ENCODE measurements at places on chromosomes 6 and 20. TPM values are rescaled to one million over a fixed set of nuclear protein-coding genes. Genes with fewer than 3 reads are reported as not detected.

- no peaks in the 10 kb centered on the region for H3K36me3 ChIP-seq
- H3K27me3 ChIP-seq, result no peaks in the 10 kb centered on the region
- no peaks in the 10 kb centered on the region for H3K4me1 ChIP-seq
- H3K27ac ChIP-seq, result no peak overlapping the region
Observed at GRCh38 chr6:25829375-25829774, 2.5 kb downstream of the SLC17A1 start.

Gene MEP1A
- under 0.01 TPM for total RNA-seq

- DNase-seq, result no peak
- H3K4me3 ChIP-seq, result no peak overlapping the region
- H3K36me3 ChIP-seq, result no peaks in the 10 kb centered on the region
- no peaks in the 10 kb centered on the region for H3K27me3 ChIP-seq
- H3K27ac ChIP-seq, result peak overlapping the region; percentile 74
- H3K4me1 ChIP-seq, result peaks cover 6% of the 10 kb centered on the region
Observed at GRCh38 chr20:50787181-50787580, 7.7 kb upstream of the BCAS4 start.

Gene RAD21L1
- total RNA-seq, result not detected

- H3K27ac ChIP-seq, result no peak overlapping the region
- no peaks in the 10 kb centered on the region for H3K4me1 ChIP-seq
- H3K27me3 ChIP-seq, result no peaks in the 10 kb centered on the region
- H3K36me3 ChIP-seq, result no peaks in the 10 kb centered on the region
Observed at GRCh38 chr20:57570145-57570850, 9.4 kb downstream of the PCK1 start.

- no peaks in the 10 kb centered on the region for H3K36me3 ChIP-seq
- no peaks in the 10 kb centered on the region for H3K4me1 ChIP-seq
- H3K27ac ChIP-seq, result no peak overlapping the region
- no peak for DNase-seq
- H3K27me3 ChIP-seq, result no peaks in the 10 kb centered on the region
Observed at GRCh38 chr20:2323051-2323450, 27.2 kb downstream of the TGM3 start.

Gene DLK2
- 1.9 TPM for total RNA-seq

DNA sequence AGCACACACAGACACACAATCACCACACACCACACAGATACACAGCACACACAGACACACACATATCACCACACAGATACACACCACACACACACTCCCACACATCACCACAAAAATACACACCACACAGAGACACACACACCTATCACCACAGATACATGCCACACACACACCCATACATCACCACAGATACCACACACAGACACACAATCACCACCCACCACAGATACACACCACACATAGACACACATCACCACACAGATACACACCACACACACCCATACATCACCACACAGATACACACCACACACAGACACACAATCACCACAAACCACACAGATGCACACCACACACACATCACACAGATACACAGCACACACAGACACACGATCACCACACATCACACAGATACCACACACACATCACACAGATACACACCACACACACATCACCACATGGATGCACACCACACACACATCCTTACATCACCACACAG, 74.0 kb downstream of the GRM4 start:
- DNase-seq, result no peak
- no peaks in the 10 kb centered on the region for H3K27me3 ChIP-seq
- no peak overlapping the region for H3K27ac ChIP-seq

Gene C20orf144
- not detected for total RNA-seq

GRCh38 chr6:62283796-62284411, 2.1 kb downstream of the KHDRBS2 start:
- peaks cover 2% of the 10 kb centered on the region for H3K36me3 ChIP-seq
- no peak for DNase-seq
- no peaks in the 10 kb centered on the region for H3K27me3 ChIP-seq
- H3K27ac ChIP-seq, result no peak overlapping the region

Gene VSX1
- total RNA-seq, result not detected

Gene EEF1E1
- total RNA-seq, result 21.3 TPM

DNA sequence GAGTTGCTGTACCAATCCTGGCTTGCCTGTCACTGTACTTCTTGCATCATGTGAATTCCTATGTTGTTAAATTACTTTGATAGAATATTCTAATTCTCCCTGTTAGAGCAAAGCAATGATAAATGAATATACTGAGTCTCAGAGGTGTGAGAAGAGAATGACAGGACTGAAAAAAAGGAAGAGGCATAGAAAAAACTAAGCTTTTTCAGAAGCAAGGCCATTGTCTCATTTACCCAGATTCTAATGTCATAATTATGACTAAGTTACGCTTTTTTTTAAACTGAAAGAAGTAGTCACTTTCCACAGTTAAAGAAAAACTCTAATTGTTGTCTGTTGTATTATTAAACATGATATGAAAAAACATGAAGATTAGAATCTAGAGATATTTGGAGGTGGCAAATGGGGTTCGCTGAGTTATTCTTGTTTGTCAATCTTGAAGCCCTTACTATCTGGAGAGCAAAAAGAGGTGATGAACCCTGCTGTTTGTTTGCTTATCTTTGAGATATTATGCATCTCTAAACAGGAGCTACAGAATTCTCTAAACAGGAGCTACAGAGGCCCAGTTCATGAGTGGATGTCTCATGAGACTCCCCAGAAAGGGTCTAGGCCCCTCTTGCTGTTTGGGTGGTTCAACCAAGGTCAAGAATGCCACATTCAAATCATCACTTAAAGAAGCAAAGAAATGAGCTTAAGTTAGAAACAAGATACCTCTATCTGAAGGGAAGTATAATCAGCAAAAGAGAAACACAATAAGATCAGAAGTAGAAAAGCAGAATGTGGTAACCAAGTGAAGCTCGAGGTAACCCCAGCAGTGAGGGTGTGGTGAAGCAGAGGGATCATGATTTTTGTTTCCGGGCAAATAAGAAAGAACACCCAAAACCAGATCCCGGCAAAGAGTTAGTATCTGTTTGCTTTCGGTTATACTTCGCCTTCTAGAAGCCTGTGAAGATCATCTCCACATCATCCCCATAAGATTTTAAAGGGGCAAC, 33.3 kb upstream of the THEMIS start:
- no peaks in the 10 kb centered on the region for H3K36me3 ChIP-seq
- no peak for DNase-seq
- no peak overlapping the region for H3K4me3 ChIP-seq
- no peaks in the 10 kb centered on the region for H3K4me1 ChIP-seq
- H3K27me3 ChIP-seq, result no peaks in the 10 kb centered on the region

GRCh38 chr6:91720324-91720723, 1133.5 kb upstream of the MAP3K7 start:
- H3K4me1 ChIP-seq, result no peaks in the 10 kb centered on the region
- no peaks in the 10 kb centered on the region for H3K36me3 ChIP-seq
- no peak overlapping the region for H3K4me3 ChIP-seq
- no peaks in the 10 kb centered on the region for H3K27me3 ChIP-seq
- H3K27ac ChIP-seq, result no peak overlapping the region

GRCh38 chr20:11651138-11651537, 266.6 kb upstream of the BTBD3 start:
- H3K4me3 ChIP-seq, result no peak overlapping the region
- H3K36me3 ChIP-seq, result no peaks in the 10 kb centered on the region
- no peaks in the 10 kb centered on the region for H3K4me1 ChIP-seq
- H3K27ac ChIP-seq, result no peak overlapping the region

GRCh38 chr20:47117773-47118172, 223.1 kb downstream of the EYA2 start:
- H3K27ac ChIP-seq, result peak overlapping the region; percentile 65
- H3K4me1 ChIP-seq, result no peaks in the 10 kb centered on the region
- no peak overlapping the region for H3K4me3 ChIP-seq
- H3K36me3 ChIP-seq, result no peaks in the 10 kb centered on the region
- no peaks in the 10 kb centered on the region for H3K27me3 ChIP-seq
- DNase-seq, result no peak

DNA sequence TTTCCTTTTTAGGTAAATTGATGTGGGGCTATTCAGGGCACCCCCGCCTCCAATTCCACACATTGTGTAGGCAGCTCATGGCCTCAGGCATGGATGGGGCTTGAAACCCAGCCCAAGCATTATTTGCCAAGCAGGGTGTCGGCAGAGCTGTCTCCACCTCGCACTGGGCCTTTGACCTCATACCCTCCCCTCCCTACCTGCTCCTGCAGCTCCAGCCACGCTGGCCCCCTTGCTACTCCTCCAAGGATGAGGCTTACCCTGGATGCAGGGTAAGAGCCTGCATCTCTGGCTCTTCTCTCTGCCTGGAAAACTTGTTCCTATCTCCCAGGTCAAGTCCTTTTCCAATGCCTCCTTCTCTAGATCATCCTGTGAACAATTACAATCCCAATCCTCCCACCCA, 232.6 kb downstream of the SOD2 start:
- H3K36me3 ChIP-seq, result no peaks in the 10 kb centered on the region
- DNase-seq, result no peak
- no peaks in the 10 kb centered on the region for H3K27me3 ChIP-seq

DNA sequence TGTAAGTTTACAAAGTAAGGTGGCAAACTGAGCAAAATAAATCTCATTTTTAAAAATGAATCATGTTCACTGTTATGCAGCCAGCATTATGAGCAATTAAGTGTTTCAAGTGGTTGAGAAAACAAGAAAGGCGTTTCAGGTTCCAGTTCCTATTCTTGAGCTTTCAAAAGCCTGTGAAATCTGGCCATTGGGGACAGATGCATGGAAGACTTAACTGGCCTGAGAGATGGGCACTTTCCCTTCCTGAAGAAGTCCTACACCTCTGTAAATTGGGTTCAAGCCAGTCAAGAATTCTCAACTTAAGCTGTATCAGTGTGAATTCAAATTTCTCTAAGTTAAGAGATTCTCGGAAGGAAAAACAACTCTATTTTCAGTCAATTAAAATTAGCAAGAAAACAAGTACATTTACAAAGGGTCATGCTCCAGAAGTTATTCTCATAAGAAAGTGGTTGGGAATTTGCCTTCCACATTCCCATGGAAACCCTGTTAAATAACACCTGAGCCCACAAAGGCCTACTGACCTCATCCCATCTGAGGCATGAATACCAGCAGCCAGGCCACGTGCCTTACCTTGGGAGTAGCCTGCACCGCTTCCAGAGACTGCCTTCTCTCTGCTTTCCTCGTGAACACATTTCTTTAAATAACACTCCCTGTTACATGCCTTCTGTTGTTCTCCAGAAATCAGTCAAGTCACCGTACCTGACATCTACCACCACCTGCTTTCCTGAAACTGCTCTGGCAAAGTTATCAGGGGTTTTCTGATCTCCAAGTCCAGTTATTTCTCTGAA, 19.4 kb downstream of the MAP3K5 start:
- no peaks in the 10 kb centered on the region for H3K4me1 ChIP-seq
- no peak overlapping the region for H3K27ac ChIP-seq
- no peak for DNase-seq
- no peaks in the 10 kb centered on the region for H3K27me3 ChIP-seq
- H3K36me3 ChIP-seq, result no peaks in the 10 kb centered on the region

DNA sequence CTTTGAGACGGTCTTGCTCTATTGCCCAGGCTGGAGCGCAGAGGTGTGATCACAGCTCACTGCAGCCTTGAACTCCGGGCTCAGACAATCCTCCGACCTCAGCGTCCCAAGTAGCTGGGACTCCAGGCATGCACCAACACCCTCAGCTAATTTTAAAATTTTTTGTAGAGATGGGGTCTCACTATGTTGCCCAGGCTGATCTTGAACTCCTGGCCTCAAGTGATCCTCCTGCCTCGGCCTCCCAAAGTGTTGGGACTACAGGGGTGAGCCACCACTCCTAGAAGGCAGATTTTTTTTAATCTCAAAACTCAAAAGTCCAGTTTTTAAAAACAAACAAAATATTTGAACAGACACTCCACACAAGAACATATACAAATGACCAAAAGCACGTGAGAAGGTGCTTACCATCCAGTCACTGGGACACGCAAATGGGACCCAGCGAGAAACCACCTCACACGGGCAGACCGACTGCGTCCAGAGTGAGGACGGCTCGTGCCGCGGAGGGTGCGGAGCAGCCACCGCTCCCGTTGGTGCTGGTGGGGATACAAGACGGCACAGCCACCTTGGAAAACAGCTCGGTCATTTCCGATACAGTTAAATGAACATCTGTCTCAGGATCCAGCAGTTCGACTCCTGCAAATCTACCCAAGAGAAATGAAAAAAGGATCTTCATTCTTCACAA, 8.5 kb upstream of the HELZ2 start:
- DNase-seq, result no peak
- H3K4me3 ChIP-seq, result no peak overlapping the region
- H3K36me3 ChIP-seq, result no peaks in the 10 kb centered on the region
- H3K27ac ChIP-seq, result no peak overlapping the region
- H3K27me3 ChIP-seq, result no peaks in the 10 kb centered on the region

DNA sequence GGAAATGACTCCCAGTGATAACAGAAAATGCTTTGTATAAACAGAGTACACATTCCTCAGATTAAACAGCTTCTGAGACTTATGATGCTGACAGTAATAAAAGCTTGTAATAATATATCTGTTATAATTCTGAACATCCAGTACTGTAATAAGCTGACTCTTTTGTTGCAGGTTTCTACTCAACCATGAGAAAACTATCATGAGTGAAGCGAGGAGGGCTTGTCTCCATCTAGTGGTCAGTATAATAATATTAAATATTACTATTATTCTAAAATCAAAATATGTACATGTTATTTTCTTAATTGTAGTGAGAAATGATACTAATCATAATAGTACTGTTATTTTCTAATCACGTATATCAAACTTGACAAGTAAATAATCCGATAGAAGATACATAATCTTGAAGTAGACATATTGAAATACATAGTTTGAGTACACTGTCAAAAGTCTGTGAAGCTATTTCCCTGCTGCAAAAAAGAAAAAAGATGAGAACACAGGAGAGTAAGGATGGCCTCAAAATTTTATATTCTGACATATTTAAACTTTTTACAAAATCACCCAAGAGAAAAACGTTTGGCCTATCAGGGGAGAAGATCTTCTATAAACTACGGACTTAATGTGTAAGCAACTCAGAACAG, 183.1 kb downstream of the MOXD1 start:
- H3K4me1 ChIP-seq, result no peaks in the 10 kb centered on the region
- H3K4me3 ChIP-seq, result no peak overlapping the region
- no peak for DNase-seq
- no peak overlapping the region for H3K27ac ChIP-seq
- H3K36me3 ChIP-seq, result no peaks in the 10 kb centered on the region

GRCh38 chr6:43426928-43427405, 374 bp upstream of the ABCC10 start:
- peaks cover 5% of the 10 kb centered on the region for H3K4me1 ChIP-seq
- H3K27me3 ChIP-seq, result no peaks in the 10 kb centered on the region
- H3K4me3 ChIP-seq, result peak overlapping the region; percentile 62
- H3K36me3 ChIP-seq, result no peaks in the 10 kb centered on the region

DNA sequence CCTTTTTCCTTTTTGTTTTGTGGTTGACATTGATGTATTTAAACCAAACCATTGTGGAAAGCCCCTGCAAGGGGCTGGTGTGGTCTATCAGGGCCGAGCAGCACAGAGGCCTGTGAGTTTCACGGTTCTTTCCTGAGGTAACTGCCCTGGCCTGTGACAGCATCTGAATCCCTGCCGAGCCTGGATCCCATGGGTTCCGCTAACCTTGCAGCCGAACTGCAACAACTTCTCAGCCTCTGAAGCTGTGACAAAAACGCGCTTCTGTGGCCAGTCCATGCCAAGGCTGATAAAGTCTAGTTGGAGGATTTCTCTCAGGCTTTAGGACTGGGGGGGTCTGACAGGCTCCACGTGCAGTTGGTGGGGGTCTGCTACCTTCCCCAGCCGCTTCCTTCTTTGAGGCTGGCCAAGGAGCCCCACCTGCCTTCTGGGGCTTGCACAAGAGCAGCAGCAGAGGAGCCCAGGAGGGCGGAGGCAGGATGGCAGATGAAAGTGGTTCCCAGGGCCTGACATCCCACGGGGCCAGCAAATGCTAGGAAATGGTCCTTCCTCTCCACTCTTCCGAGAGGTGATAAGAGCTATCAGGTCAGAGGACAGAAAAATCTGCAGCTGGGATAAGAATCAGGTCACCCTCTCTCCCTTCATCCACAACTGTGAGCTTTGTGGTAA, 150.9 kb downstream of the PREX1 start:
- no peak overlapping the region for H3K4me3 ChIP-seq
- no peaks in the 10 kb centered on the region for H3K4me1 ChIP-seq
- no peak overlapping the region for H3K27ac ChIP-seq
- no peaks in the 10 kb centered on the region for H3K27me3 ChIP-seq
- no peak for DNase-seq

Data from uterus (tissue), 4 donors.